ENCODE measurements at places on chromosomes 6 and 20. TPM values are rescaled to one million over a fixed set of nuclear protein-coding genes. Genes with fewer than 3 reads are reported as not detected.

TUBE1 gene
- 27.3 TPM for total RNA-seq

- no peak for DNase-seq
These were observed 2.7 kb upstream of the ZFAND3 start for GRCh38 chr6:37816599-37817375.

EFCAB8 gene
- 0.10 TPM for total RNA-seq

DNA sequence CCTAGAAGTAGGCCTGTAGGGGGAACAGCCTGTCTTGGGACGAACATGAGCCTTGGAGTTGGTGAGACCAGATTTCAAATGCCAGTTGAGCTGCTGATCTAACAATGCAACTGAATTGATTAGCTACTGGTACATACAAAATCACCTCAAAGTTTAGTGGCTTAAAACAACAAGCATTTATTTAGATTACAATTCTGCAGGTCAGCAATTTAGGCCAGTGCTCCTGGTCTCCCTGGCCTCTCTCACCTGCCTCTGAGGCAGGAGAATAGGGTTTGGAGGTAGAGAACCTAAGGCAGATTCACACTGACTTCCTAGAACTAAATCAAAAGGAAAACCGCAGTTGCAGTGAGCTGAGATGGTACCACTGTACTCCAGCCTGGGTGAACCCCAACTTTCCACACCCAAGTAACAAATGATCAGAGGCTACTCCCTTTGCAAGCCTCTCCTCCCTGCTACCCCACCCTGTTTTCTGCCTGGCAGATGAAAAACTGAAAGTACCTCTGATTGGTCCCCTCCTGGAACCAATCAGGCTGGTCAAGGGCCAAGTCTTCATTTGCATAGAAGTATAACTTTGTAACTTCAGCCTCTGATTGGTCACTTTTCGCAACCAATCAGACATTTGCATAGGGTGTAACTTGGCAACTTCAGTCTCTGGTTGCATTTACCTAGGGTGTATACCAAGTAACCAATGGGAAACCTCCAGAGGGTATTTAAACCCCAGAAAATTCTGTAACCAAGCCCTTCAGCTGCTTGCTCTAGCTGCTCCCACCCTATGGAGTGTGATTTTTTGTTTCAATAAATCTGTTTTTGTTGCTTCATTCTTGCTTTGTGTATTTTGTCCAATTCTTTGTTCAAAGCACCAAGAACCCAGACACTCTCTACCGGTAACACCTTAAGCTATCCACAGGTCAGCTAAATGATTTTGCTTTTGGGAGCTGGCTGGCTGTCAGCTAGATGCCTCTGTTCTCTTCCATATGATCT, 8.1 kb upstream of the UBR2 start:
- no peak for DNase-seq

SSTR4 gene
- total RNA-seq: not detected

C20orf204 gene
- 0.76 TPM for total RNA-seq

DNA sequence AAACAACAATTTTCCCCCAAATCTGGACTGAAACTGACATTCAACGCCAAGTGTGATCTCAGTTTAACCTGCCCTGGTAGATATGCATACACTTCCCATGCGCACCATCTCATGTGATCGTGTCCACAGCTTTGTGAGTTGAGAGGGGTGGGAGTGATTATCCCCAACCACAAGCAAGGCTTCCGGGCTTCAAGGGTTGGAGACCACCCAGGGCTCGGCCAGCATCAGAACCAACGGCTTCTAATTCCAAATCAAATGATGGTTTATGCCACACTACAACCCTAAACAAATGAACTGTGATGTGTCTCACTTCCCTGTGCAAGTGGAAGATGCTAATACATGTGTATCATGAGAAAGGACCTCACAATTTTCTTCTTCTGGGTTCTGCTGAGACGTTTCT, 515 bp upstream of the TGM3 start:
- DNase-seq: no peak

DNA sequence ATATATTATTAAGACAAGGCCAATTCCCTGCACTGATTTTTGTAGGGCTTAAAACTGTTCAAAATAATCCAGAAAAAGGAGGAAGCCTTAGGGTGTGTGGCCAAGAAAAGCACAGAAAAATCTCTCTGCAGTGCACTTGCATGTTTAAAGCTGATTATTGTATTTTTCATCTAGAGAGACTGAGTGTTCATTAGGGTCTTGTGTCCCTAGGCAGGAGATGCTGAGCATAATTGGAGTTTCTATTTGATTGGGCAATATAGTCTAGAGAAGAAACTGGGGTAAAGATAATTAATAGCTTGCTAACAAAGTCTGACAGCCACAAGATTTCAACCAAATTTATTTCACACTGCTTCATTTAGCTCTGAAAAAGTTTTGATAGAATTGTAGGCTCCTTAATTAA, 2.4 kb downstream of the FLRT3 start:
- no peak for DNase-seq

DNA sequence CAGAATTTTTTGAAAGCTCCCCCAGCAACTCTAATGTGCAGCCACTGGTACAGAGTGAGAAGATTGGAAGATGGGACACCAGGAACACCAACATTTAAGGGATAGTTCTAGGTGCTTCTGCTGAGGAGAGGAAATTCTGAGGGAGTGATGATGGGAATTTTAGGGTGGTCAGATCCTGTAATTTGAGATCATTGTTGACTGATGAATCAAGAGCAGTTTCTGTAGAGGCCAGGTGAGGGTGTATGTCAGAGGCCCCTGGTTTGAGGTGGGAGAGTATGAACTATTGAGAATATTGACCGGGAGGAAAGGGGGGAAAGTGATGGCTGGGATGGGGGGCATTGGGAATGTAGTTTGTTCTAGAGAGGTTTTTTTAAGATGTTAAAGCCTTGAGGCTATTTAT, 47.2 kb downstream of the PTPRA start:
- DNase-seq: no peak

DNA sequence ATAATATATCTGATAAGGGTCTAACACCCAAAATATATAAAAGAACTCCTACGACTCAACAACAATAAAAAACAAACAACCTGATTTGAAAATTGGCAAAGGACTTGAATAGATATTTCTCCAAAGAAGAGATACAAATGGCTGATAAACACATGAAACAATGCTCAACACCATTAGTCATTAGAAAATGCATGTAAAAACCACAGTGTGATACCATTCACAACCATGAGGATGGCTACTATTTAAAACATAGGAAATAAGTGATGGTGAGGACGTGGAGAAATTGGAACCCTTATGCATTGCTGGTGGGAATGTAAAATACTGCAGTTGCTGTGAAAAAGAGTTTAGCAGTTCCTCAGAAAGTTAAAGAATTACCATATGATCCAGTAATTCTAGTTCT, 41.4 kb downstream of the PTGIS start:
- DNase-seq: no peak

PEX3 gene
- 15.9 TPM for total RNA-seq

DNA sequence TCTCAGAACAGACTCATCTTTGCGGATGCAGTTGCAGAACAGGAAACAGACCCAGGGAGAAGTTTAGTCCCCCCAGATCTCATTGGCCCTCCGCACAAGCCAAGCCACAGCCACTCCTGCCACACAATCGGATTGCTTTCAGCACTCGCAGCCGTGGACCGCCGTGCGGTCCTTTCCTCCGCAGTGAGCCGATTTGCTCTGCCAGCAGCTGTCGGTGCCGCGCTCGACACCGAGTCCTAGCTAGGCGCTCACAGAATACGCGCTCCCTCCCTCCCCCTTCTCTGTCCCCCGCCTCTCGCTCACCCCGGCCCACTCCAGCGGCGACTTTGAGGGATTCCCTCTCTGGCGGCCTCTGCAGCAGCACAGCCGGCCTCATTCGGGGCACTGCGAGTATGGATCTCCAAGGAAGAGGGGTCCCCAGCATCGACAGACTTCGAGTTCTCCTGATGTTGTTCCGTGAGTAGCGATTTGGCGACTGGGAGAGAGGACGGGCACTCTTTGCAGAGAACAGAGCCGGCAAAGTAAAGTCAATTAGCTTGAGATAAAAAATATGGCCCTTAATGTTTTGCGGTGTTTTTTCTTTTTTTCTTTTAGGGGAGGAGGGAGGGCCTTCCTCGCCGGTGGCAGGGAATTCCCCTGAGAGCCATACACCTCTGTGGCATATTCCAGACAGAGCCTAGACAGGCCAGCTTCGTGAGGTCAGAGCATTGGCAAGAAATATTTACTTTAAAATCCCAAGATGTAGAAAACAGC, at the start of gene LAMP5:
TSS of gene LAMP5 (plus strand) at position 130 of the 753 bp plus-strand sequence. CDS start at position 393, 263 bp downstream.
- peak; percentile 77 for DNase-seq

OPN5 gene
- not detected for total RNA-seq

PROCR gene
- total RNA-seq: 6.0 TPM

- DNase-seq: no peak
These were observed 144.6 kb downstream of the UTRN start for GRCh38 chr6:144429753-144430152.

- DNase-seq: no peak
These were observed 108.3 kb downstream of the CARMIL1 start for GRCh38 chr6:25387483-25387882.

- no peak for DNase-seq
These were observed 135.1 kb downstream of the TMEM242 start for GRCh38 chr6:157188213-157188612.

PTK7 gene
- total RNA-seq: 68.6 TPM

DNA sequence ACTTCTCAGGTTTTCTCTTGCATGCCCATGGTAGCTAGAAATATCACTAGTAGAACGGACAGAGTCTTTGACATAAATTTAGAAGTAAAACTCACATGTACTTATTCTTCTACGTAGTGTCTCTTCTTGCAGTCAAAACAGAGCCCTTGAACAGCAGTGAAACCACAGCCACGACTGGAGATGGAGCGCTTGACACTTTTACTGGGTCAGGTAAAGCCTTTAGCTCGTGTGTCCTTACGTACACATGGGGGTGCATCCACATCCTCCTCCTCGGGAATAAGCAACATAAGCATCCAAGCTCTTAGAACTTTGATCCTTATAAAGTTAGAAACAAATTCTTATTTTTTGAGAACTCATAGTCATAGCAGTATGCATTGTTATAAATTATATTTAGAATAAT, 215.3 kb downstream of the EYA4 start:
- DNase-seq: no peak

- no peak for DNase-seq
These were observed 34.1 kb upstream of the TIAM2 start for GRCh38 chr6:154960854-154961530.

GGT7 gene
- total RNA-seq: 12.9 TPM

NKX2-4 gene
- not detected for total RNA-seq

DNA sequence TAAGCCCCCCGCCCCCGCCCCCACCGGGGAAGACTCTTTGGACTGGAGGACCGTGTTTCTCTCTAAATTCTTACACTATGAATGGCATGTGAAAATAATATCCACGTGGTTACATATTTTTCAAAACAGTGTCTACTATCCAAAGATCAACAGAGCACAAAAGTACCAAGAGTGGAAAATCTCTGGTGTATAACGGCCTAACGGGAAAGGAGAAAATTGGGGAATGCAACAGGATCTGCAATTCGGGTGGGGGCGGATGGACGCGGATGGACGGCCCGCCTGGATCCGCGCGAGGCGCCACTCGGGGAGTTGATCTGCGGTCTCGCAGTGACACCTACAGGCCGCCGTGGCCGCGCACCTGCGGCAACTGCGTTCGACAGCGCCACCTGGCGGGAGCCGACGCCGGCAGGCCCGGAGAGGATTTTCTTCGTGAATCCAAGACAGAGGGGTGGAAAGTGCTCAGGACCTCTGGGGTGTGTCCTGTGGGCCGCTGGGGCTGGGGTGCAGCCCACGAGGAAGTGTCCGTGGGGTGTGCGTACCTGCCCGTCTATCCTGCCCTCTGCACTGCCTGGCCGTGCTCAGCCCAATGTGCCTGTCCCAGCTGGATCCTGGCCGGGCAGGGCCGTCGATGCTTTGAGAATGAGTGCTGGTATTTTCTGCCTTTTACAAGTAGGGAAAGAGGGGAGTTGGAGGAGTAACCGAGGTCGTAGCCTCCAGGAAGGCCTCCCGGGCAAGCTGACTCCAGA, 18.6 kb downstream of the ANKRD60 start:
- peak; percentile 98 for DNase-seq

GJA1 gene
- total RNA-seq: 12.6 TPM

DNA sequence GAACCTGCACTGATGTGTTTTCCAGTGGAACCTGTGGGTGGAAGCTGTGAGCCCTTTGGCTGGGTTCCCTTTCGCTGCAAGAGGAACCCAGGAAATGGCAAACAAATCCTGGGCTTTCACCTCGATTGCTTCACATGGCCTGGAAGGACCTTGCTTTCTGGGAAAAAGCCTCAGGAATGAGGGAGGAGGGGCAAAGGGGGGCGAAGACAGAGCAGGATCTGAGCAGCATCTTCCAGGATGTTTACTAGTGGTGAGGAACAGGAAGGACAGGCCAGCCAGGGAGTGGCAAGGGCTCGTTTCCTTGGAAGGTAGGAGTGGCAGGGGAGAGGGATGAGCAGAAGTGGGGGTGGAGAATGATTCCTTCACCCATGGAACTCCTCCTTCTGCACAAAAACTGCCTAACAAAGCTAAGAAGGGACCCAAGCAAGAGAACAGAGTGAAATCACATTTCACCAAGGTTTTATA, 5.9 kb downstream of the SLC2A10 start:
- DNase-seq: no peak

DNA sequence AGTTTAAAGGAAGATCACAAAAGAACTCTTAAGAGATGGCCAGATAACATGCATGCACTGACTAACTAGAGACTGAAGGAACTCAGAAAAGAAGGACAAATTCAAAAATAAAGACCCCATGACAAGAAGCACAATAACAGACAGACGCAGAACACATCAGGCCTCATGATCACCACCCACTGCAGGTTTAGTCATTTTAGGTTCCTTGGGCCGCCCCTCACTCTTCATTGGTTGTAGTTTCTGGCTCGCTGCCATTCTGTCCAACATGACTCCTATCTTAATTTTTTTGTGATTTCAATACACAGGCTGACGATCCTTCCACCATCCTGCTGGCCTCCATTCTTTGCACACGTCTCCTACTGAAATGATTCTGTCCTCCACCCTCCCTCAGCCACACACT, 21.6 kb downstream of the STX7 start:
- DNase-seq: no peak

DNA sequence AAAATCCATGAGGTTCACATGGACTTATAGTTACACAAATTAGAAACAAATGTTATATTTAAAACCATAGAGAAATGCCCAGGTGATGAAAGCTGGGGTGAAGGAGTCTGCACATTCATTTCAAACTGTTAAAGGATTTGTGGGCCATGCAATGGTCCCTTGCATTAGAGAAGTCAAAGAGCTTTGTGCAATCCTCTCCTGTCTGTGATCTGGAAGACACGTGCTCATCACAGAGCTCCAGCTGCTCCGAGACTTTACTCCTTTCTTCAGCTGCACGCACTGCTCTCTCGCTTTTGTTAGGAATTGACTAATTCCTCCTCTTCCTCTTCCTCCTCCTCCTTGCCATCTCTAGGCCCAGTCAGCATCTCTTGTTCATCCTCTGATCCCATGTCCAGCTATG, 4.1 kb upstream of the AIF1 start:
- no peak for DNase-seq

DNA sequence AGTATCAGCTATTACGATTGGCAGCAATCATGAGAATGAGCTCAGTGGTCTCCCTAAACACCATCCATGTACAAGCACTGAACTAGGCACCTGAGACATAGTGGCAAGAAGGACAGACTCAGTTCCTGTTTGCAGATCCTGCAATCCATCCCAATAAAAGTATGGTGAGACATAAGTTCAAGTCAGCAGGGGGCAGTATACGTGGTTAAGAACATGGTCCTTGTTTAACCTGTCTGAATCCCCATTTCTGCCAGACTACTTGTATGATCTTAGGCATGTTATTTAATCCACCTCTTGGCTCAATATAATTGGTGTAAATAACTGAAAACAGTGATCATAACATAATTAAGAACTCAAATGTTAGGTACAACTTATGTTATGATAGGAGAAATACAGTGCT, 33.2 kb upstream of the PNISR start:
- DNase-seq: no peak

- no peak for DNase-seq
These were observed 60.9 kb downstream of the IPCEF1 start for GRCh38 chr6:154295733-154296132.
